Substantia nigra (tissue), 51 donors: ENCODE measurements at places on chromosomes 3 and 15.

- DNase-seq: no peak
These were observed 81.7 kb upstream of the DPH6 start for GRCh38 chr15:35627696-35628095.

DNA sequence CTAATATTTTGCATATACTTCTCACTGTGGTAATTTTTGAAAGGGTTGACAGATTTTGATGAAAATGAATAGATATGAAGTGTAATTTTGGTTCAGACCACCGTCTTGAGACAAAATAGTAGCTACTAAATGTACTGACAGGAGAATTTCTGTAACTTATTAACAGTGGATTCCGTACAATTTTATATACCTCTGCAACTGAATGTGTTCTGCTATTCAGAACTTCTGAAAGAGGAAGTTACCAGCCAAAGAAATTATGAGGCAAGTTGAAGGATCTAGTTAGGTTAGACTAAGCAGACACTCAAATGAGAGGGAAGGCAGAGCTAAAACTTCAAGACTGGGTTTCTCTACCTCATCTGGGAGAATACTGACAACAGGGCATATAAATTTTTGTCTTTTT lies 29.4 kb downstream of the GAP43 start:
- DNase-seq: no peak

DNA sequence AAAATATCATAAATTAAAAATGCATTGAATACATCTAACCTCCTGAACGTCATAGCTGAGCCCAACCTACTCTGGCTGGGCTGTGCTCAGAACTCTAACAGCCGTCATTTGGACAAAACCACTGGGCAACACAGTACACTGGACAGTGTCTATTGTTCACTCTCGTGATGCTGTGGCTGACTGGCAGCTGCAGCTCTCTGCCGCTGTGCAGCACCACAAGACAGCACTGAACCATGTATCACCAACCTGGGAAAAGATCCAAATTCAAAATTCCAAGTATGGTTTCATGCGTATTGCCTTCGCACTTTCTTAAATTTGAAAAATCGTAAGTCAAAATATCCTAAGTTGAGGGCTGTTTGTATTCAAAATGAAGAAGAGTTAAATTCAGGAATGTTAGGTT lies 145.1 kb upstream of the CNTN4 start:
- peak; percentile 45 for DNase-seq

DNA sequence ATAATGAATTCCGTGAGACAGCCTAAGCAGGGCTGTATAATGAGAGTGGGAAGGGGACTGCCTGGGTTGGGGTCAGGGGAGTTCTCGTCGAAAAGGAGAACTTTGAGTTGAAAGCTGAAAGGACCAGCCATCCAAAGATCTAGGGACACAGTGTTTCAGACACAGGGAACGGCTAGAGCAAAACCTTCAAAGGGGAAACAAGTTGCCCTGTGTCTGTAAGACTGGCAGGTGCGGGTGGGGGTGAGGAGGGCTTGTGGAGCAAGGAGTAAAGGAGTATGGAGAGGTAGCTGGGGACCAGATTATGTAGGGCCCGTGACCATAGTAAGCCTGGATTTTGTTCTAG lies 1.3 kb upstream of the SRP14 start:
- DNase-seq: no peak

DNA sequence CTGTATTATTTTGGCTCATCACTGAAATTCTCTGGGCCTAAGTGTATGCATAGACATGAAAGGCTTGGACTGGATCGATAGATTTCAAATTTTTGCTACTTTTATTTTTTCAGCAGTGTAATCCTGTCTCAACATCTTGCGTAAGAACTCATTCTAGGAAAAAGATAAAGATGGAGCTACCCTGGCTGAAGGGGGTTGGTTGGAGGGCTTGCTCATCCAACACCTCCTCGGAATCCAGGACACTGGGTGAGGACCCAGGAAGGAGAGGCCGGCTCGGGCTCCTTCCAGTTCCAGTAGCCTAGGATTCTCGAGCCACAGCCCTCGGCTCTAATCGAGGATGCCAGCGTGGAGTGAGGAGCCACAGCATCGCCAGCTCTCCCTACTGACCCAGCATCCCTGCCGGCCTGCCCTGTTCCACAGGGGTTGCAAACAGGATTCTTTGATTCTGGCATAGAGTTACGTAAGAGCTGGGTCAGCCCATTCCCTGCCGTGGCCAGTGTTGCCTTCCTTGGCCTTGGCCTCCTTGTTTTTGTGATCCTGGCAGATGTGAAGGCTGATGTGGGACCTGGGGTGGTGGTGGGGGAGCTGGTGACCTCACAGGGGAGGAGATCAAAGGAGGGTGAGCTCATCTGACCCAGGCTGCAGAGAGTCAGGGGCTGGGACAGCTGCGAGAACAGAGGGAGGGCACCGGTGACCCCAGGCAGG lies 149.5 kb downstream of the ALDH1A2 start:
- no peak for DNase-seq

DNA sequence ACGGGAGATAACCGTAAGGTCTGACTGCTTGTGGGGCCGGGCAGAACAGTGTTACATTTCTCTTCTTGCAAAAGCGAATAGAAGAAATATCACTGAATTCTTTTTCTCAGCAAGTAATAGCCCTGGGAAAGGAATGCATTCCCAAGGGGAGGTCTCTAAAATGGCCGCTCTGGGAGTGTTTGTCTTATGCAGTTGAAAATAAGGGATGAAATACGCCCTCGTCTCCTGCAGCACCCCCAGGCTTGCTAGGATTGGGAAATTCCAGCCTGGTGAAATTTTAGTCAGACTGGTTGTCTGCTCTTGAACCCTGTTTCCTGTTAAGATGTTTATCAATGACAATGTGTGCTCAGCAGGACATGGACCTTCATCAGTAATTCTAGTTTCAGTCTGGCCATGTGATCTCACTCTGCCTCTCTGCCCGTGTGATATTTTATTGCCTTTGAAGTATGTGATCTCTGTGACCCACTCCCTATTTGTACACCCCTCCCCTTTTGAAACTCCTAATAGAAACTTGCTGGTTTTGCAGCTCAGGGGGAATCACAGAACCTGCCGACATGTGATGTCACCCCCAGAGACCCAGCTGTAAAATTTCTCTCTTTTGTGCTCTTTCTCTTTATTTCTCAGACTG lies 715.6 kb downstream of the ROBO1 start:
- DNase-seq: no peak

DNA sequence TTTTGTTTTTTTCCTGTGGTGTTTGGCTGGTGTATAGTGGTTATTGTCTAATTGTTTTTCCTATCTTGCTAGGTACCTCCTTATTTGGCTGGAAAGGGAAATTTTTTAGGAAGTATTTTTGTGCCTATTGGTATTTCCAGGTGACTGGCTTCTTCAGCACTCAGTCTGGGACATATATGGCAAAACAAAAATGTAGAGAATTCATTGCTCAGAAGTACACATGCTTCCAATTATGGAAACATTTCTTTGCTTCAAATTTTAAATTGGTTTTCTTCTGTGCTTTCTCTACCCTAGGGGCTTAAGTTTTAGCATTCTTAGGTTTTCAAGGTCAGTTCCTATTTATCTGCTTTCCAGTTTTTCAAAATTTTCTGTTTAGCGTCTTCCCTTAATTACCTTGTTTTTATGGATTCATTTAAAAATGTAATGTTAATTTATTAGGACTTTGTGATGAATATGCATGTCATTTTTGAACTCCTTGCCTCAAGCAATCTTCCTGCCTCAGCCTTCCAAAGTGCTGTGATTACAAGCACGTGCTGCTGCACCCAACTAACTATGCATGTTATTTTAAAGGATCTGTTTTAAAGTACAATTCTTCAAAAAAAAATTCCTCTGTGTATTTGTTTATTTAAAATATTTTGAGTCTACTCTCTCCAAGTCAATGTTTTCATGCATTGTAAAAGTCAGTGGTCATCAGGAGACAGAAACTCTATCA lies 231.9 kb upstream of the DPPA4 start:
- DNase-seq: no peak

DNA sequence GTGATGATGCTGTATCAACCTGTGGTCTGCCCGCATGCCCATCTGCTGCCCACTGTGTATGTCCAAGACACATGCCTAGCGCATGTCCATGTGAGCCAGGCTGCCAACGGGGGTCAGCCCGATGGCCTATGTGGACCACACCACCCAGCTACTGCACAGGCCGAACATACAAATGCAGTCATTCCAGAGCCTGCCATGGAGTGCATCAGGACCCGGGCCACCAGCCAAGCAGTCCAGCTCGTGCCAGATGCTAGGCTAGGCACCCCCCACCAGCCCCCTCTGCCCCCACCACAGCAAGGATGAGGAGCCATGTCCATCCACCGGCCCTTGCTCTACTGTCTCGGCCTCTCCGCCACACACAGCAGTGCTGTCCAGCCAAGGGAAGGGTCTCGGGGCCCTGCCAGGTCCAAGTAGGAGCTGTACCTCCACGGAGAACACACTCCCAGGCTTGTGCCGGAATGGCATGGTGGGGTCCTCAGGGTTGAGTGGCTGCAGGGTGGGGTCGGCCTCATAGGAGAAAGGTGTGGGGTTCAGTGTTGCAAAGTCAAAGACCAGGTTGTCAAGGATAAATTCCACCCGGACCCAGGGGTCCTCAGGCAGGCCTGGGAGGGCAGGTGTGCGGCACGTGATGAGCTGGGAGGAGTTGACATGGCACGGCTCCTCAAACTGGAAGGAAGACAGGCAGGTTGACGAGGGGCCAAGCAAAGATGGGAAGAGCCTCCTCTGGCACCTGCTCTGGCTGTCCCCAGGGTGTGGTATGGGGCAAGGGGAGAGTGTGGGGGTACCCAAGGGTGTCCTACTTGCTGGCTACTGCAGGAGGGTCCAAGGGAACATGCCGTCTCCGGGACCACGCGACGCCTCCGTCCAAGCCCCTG lies 15.3 kb downstream of the PLXNB1 start:
- DNase-seq: no peak

- DNase-seq: no peak
These were observed 40.3 kb downstream of the POLR2M start for GRCh38 chr15:57746786-57747185.

DNA sequence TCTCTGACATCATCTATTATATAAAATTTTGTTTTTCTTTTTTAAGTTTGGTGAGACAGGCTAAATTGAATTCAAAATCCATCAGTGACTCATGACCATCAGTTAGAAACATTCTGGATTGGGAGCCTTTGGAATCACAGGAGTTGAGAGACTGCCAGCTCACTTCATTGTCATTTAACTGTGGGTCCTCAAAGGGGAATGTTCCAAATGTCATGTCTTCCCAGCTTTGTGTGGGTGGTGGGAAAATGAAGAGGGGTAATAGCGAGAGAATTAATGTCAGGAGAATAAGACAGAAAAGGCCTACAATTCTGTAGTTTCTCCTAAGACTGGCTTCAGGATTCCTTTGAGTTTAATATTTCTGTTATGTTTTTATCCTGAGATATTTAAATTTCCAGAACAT lies 1051.9 kb downstream of the FHIT start:
- no peak for DNase-seq

GRCh38 chr3:143643905-143644304 lies 204.4 kb downstream of the SLC9A9 start:
- no peak for DNase-seq

- DNase-seq: no peak
These were observed 95.7 kb downstream of the CD47 start for GRCh38 chr3:107994956-107995715.

DNA sequence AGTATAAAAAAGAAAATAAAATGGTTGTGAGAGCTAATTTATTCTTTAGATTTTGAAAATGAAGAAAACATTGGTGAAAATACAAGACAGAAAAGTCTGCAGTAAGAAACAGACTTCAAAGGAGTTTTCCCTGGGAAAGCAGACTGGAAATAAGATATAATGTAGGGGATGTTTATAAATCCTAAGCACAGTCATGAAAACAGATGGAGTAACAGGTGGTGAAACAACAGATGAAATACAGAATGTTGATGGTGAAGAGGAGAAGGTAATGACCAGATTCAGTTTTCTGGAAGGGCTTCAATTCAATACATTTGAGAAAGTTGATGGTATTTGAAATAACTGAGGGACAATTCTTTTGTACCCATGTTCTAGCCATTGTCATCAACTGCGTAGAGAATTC lies 353.9 kb downstream of the CHL1 start:
- no peak for DNase-seq

DNA sequence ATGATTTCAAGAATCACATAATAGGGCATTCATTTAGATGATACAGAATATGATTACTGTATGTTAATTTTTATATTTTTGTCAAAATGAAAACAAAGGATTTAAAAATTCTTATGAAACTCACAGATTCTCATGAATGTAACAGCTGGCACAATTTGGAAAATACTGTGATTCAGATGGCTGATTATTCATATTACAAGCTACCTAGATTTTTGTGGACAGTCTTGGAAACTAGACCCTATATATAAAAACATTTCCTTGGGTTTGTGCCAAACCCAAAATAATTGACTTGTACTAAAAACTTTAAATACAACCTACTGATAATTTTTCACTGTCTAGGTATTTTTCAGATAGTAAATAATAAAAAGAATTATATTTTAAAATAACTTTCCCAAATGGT lies 26.2 kb downstream of the ZBED2 start:
- DNase-seq: no peak

DNA sequence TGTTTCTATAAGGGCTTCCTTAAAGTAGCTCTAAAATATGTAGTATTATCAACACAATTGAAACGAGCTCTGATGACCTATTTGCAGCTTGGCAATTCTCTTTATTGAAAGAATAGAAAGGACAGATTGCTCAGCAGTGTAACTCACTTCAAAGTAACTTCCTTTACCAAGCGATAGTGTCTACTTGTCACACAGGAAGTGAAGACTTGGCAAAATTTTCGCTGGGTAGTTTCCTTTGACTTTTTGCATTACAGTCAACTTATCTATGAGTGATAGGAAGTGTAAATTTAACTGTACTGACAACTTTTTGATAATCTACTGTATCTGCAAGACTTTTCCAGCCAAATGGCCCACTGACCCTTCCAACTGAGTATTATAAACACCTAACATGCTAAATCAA lies 22.8 kb downstream of the SLC9A9 start:
- no peak for DNase-seq

- DNase-seq: no peak
These were observed 34.2 kb downstream of the GRIP2 start for GRCh38 chr3:14505803-14506500.

DNA sequence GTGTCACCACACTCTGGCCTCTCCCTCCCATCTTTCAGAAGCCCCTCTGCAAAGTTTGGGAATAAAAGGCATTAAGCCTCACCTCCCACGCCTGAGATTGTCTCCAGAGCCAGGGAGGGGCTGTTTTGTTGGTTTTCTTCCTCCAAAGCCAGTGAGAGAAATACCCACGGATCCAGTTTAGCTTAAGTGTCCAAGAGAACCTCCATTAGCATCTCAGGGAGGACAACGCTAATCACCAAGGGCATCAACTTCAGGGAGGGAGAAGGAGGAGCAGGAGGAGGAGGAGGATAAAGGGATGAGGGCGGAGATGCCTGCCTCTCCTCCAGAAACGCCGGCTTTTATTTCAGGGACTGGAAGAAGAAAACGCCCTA lies 101.6 kb downstream of the SRGAP3 start:
- DNase-seq: no peak

DNA sequence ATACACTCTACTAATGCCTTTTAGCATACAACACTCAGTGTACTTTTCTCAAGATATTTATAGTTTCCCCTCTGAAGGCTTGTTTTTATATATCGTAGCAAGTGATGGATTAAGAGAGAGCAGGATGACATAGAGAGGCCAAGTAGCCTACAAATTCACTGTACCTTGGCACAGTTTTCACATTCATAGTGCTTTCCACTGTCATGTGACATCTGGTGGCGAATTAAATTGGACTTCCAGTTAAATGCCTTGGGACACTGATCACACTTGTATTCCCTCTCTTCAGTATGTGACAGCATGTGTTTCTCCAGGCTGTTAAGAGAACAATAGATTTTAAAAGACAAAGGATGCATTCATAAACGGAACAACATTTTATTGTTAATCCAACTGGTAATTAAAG lies 541.1 kb downstream of the MECOM start:
- no peak for DNase-seq
